Stimulated activated naive CD8-positive, alpha-beta T cell treated with anti-CD3 and anti-CD28 coated beads, Interleukin-15, amount 100 ng/mL, for 72 hours (primary cell): ENCODE measurements at places on chromosomes 16 and 17.

DNA sequence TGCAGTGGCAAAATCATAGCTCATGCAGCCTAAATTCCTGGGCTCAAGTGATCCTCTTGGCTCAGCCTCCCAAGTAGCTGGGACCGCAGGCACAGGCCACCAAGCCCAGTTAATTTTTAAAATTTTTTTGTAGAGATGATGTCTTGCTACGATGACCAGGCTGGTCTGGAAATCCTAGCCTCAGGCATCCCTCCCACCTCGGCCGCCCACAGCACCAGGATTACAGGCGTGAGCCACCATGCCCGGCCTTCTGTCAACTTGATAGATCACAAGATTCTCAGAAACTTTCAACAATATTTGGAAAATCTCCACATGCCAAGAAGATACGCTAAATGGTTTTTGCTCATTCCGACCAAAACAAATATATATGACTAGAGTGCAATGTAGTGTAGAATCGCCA is 111.0 kb downstream of the ADCY9 start:
- DNase-seq: no peak

GRCh38 chr16:82091241-82091640 is 56.2 kb downstream of the HSD17B2 start:
- DNase-seq: no peak

GRCh38 chr16:59748531-59748930 is 1014.4 kb upstream of the GOT2 start:
- no peak for DNase-seq

- no peak for DNase-seq
Measured at GRCh38 chr17:59167571-59168001, 12.0 kb downstream of the PRR11 start.

GRCh38 chr17:77061669-77062068 is 79.1 kb upstream of the SEC14L1 start:
- DNase-seq: no peak

DNA sequence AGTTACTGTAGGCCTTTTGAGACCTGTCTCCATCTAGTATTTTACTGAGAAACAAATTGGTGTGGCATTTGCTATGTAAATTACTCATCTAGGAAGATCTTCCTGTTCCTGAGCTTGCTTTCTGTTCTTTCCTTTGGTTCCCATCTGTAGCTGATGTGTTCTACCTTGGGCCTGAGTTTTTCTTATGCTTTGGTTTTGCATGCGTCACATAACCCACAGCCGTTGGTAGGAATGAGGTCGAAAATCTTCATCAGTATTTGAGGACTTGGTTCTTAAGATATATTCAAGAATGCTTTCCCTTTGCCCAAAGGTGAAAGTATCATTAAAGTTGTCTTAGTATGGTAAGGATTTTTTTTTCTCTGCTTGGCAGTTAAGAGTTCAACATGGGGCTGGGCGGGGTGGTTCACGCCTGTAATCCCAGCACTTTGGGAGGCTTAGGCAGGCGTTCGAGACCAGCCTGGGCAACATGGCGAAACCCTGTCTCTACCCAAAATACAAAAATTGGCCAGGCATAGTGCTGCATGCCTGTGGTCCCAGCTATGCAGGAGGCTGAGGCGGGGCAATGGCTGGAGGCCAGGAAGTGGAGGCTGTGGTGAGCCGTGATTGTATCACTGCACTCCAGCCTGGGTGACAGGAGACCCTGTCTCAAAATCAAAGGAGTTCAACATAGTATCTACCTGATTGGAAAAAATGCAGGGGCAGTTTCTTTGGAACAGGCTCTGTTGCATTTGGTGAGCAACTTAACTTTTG is 28.8 kb downstream of the IST1 start:
- DNase-seq: no peak

DNA sequence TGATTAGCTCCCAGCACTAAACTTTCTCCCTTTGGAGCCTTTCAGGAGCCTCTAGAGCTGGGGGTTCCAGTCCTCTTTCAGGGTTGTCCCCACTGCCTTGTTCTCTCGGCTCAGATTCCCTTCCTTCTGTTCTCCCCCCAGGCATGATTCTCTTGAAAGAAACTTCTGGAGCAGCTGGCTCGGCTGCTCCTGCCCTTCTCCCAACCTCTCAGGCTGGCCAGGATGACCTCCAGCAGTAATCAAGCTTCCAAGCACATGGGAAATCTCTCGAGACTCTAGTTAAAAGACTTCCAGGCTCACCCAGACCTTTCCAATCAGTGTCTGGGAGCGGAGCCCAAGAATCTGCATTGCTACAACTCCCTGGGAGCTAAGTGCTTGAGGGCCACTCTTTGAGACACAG is 3.6 kb downstream of the SDK2 start:
- no peak for DNase-seq

GRCh38 chr17:8225813-8226535 is 15.6 kb upstream of the AURKB start:
- peak; percentile 86 for DNase-seq

DNA sequence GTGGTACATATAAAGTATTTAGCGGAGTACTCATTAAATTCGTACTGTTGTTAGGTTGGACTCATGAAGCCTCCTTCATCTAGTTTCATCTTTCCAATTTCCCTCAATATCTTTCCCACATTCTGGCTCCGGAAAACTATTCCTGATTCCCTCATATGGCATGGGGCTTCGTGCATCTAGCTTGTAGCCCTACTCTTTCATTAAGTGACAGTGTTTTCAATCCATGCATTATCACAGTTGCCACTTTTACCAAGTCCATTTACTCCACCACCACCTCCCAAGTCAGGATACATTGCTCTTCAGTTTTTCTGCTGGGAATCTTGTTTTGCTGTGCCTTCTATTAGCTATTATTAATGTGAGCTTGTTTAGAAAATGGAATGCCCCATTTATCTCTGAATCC is 1032.1 kb upstream of the RBFOX1 start:
- DNase-seq: no peak

DNA sequence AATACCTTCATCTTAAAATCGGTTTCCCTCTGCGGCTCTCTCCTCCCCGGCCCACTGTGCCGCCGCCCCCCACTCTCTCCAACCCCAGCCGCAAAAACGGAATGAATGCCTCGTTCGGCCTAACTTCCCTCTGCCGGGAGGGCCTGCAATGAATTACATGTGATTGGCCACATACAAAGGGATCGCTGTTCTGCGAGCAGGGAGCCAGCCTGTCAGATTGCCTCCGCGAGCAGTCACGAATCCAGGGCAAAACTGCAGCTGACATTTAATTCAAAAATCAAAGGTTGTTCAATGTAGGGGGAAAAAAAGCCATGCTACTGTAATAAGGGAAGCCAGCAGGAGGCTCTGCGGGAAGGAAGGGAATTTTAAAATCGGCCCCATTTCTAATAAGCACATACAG is 84.9 kb downstream of the TBC1D16 start:
- no peak for DNase-seq

GRCh38 chr17:37168731-37169353 is 206.9 kb upstream of the C17orf78 start:
- no peak for DNase-seq

DNA sequence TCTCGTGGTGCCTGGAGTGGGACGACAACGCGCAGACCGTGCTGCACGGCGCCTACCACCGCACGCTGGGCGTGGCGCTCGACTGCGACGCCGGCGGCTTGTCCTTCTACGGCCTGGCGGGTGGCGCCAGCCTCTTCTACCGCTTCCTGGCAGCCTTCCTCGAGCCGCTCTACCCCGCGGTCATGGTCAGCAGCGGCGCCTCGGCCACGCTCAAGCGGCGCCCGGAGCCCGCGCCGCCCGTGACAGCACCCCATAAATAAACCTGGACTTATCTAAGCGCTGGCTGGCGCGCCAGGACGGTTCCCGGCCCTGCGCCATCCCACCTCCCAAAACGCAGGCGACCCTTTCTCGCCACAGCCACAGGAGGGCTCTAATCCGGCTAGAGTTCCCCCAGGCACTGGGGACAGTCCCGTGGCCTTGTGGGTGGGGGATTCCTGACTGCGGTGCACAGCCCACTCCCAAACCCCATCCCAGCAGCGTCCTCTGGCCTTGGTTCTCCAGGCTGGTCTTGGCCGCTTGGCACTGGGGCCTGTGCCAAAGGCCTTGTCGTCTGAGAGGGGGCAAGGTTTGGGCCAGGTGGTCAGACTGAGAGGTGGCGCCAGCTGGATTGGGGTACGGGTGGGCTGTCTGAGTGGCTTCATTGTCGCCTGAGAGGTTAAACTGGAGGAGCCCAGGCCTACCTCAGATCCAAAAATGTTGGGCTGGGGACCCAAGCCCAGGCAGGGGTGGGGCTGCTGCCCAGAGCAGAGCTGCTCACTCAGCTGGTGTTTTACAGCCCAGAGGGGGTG is 10.1 kb upstream of the SLC16A5 start:
- DNase-seq: peak; percentile 52

GRCh38 chr17:17024778-17025300 is 17.4 kb upstream of the MPRIP start:
- DNase-seq: no peak

- no peak for DNase-seq
Measured at GRCh38 chr16:62700426-62701294, 664.4 kb upstream of the CDH8 start.

DNA sequence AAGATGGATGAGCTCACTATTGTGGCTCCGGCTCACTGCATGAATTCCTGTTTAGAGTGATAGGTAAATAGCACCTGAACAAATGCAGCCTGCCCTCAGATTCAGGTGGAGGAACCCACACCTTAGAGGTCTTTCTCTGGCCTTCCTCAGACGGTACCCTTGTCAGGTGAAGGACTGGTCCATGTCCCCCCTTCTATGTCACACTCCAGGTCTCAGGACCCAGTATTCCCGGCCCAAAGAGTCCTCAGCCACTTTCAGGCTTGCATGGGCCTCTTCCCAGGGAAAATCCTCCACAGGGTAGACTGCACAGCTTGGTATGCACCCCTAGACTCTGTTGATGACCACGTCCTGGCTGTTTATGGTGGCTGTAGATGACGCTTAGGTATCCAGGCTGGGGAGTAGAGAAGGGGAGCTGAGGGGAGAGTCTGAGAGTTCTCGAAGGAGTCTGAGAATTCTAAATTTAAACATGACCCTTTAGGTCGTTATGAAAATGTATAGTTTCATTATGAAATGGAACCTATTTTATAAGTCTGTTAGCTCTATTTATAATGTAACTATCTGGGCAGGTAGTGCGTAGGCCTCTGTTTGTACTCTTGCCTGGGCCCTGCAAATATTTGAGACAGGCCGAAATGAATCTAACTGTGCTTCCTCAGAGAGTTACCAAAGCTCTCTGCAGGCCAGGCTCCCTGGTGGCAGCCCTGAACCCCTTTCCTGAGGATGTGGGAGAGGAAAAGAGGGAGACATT is 32.5 kb upstream of the CCR7 start:
- DNase-seq: no peak

DNA sequence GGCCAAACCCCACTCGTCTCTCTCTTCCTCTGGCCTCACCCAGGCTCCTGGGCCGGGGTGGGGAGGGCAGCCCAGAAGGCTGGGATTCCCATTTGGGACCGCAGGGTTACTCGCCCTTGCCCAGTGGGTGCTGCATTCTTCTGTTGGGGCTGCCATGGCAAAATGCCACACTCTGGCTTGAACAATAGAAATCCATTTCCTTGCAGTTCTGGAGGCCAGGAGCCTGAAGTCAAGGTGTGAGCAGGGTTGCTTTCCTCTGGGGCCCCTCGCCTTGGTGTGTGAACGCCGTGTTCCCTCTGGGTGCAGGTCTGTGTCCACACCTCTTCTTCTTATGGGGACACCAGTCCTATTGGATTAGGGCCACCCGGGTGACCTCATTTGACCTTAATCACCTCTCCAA is 105.8 kb upstream of the GSE1 start:
- no peak for DNase-seq

DNA sequence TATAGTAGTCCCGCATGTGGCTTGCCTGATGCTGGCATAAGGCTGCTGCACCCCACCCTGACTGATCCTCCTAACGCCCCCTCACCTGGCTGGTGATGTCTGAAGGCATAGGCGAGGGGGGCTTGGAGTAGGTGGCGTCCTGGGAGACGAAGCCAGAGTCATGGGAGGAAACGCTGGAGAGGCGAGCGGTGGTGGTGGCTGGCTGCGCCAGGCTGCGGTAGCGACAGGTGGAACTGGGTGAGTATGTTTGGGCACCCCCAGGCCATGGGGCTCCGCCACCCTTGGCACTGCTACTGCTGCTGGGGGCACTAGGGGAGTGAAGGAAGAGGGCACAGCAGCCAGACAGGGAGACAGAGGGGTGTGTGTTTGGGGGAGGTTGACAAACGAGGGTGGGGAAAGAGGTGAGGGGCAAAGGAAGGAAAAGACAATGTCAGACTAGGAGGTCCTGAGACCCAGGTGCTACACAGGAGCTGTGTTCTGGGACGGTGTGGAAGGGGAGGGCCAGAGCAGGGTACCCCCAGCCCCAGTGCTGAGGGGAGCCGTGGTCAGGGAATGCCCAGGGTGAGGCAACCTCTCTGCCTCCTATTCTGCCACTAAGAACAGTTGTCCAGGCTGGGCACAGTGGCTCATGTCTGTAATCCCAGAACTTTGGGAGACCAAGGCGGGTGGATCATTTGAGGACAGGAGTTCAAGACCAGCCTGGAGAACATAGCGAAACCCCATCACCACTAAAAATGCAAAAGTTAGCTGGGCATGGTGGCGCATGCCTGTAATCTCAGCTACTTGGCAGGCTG is 11.4 kb downstream of the MTSS2 start:
- no peak for DNase-seq

GRCh38 chr16:79797486-79797885 is 196.9 kb upstream of the MAF start:
- no peak for DNase-seq

- DNase-seq: no peak
Measured at GRCh38 chr17:60863892-60864707, 186.4 kb downstream of the BCAS3 start.

GRCh38 chr17:47850692-47851573 is at the start of gene SP6:
Gene SP6 (minus strand): TSS chr17:47851163. CDS start chr17:47848429, 2,734 bp downstream.
- DNase-seq: peak; percentile 66

DNA sequence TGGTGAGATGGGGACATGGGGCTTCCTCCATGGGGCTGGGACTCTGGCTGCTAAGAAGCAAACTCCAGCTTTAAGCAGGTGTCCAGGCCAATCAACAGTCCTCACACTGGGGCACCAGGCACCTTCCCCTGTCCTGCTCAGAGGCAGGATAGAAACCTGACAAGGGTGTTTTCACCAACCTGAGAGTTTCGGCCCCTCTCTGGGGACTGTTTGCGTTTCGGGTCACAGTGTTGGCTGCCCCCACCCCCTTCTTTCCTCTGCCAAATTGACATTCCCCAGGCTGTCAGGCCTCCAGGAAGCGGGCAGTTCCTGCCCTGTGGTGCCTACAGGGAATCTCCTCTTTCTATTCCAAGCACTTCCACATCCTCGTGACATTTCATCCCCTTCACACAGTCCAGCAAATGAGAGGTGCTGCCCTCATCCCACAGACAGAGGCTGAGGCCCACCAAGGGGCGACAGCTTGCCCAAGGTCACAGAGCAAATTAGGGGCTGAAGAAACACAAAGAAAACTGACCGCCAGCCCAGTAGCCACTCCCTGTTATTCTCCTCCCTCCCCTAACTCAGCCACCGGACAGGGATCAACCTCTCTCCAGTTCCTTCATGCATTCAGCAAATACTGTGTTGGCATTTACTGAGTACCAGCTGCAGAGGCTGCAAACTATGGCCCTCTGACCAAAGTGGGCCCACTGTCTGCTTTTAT is 38.0 kb downstream of the MMP15 start:
- no peak for DNase-seq

DNA sequence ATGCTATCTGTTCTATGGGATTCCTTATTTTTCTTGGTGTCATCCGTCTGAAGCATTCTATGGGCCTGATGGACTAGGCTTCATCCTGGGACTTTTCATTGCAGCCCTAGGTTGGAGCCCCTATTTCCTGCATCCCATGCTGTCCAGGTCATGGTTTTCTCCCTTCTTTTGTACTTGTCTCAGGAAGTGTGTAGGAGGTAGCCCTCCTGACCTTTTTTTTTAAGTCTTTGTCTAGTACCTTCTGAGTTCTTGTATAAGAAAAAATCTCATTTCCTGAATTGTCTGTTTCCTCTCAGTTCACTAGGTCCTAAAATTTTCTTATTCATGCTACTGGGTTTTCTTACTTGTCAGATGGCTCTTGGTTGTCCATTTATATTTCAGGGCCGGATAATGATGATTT is 6.0 kb downstream of the NDEL1 start:
- no peak for DNase-seq
